ENCODE measurements at places on chromosomes 3 and 15. TPM values are rescaled to one million over a fixed set of nuclear protein-coding genes. Genes with fewer than 3 reads are reported as not detected.
A peak's percentile ranks its signal among the peaks of the same experiment; 100 is the strongest.

LTF gene
- total RNA-seq, result 10.6 TPM

GLDN gene
- total RNA-seq, result 12.5 TPM

- DNase-seq, result no peak
Observed at GRCh38 chr15:80523746-80524145, 119.6 kb downstream of the ARNT2 start.

DNA sequence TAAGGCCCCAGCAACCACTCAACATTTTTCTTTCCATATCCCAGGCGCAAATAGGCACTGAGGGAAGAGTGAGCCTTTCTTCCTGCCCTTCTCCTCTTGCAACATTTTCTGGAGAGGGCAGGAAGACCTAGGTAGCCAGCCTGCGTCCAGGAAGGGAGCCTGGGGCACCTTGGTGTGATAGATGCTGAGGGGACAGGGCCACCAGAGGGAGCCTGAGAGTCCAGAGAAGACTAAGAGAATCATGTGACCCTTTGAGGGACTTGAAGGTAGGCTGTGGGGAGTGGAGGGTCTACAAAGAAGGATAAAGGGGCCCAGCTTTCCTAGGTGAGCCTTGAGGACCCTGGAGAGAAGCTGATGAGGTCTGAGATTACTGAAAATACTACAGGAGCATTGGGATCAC, 346.6 kb downstream of the CNTN6 start:
- DNase-seq, result no peak

DNA sequence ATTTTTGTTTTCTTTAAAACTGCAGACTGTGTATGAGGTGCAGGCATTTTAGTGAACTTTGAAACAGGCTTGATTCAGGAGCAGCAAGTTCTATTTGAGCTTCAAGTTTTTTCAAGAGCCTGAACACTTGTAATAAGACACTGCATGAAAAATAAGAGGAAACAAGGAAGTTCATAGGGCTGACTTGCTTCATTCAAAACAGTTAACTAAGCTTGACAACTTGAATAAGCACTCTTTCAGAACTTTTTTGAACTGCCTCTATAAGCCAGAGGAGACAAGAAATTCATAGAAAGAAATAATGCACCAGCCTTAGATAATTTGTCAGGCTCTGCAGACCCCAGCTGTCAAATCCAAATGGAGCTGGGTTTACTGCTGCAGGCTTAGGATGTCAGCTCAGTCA, 130.2 kb downstream of the SSR3 start:
- no peak for DNase-seq

DNA sequence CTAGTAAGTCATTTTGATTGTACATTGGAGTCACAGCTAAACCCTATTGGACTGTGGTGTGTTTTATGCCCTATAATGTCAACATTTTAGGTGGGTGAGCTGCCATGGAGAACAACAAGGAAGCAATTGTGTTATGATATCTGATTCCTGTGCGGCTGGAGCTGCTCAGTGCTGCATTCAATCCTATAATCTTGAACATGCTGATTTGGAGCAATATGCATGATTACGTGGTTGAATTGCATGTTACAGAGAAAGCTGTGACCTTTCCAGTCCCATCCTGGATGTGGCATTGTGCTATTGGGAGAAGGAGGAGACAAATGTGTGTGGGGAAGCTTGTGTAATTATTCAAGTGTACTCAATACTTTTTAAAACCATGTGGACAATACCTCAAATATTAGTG, 20.1 kb upstream of the C3orf49 start:
- DNase-seq, result no peak

- no peak for DNase-seq
Observed at GRCh38 chr3:186871403-186871924, 29.0 kb downstream of the ADIPOQ start.

SH3GL3 gene
- not detected for total RNA-seq

DNA sequence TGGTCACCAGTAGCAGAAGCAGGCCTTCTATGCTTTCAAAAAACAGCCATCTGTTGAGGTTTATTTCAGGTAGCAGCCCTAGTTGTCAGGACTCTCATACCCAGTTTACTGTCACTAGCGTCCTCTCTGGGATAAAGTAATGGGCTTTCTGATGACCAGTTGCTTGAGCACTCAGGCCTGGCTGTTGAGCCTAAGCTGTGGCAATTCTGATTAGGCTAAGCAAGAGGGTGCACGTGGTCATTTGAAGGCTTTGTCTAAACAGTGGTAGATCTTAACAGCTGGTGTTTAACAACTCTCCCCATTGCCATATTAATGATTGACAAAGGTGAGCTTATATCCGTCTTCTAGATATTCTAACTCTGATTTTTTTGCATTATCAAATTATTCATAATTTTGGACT, 132.9 kb upstream of the TMCO5A start:
- no peak for DNase-seq

DNA sequence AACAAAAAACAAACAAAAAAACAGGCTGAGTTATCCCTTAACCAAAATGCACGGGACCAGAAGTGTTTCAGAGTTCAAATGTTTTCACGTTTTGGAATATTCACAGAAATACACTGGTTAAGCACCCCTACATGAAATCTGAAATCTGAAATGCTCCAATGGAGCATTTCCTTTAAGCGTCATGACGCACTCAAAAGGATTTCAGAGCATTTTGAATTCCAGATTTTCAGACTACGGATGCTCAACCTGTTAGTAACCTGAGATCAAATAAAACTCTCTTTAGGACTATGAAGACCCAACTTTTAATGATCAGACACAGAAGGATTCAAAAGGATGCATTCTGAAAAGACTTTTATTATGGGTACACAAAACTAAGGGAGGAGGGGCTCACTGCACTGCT, 9.6 kb downstream of the CLPX start:
- no peak for DNase-seq

GRCh38 chr15:64630396-64631107, 144.8 kb downstream of the RBPMS2 start:
- no peak for DNase-seq

HPS3 gene
- total RNA-seq, result 4.7 TPM

DNA sequence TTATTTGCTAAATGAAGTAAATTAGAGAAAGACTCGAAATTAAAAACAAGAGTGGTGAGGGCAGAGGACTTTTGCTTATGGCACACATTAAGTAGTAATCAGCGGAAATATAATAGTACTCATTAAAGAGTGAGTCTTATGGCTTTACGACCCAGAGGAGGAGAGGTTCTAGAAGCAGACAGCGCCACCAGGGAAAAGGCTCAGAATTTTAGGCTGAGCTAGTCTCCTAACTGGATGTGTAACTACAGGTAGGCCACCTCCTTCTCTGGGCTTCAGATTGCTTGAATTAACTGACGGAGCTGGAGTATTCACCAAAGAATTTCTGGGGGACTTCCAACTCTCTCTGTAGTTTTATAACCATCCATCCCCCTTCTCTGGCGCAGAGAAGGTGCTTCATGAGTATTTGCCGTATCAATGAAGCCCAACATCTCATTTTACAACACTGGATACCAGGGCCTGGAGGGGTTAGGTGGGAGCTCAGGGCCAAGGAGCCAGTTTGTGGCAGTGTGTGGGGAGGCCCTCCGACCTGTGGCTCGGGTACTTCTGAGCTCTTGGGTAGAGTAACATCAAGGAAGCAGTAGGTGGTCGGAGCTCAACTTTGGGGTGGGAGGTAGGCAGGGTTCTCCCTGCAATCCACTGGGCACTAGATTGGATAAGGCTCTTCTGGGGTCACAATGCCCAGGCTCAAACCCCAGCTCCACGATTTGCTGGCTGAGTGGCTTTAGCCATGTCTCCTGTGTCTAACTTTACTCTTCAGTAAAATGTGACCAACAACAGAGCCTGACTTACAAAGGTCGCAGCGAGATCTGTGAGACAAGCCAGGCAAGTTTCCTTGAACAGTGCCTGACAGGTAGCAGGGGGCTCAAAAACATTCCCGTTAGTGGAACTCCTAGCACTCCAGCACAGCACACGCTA, 1.1 kb downstream of the CHCHD4 start:
- no peak for DNase-seq

- no peak for DNase-seq
Observed at GRCh38 chr15:66993874-66994696, 71.3 kb upstream of the SMAD3 start.

MIX23 gene
- total RNA-seq, result 37.6 TPM

DNA sequence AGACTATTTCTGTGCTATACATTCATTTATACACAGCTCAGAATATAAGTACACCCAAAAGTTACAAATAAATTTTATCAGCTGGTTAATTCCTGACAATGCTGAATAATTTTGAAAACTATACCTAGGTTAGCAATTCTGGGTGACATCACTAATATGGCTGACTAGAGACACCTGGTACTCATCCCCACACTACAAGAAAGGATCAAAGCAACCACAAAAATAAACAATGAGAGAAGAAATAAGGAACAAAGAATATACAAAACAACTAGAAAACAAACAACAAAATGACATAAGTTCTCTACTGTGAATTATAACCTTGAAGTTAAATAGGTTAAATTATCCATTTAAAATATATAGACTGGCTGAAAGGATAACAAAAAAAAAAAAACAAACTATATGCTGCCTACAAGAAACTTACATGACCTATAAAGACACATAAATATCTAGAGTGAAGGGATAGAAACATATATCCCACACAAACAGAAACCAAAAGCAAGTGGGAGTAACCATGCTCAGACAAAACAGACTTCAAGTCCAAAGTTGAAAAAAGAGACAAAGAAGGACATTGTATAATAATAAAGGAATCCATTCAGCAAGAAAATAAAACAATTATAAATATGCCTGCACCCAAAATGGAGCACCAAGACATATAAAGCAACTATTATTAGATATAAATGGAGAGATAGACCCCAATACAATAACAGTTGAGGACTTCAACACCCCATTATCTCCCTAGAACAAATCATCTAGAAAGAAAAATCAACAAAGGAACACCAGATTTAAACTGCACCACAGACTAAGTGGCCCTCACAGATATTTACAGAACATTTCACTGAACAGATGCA, 57.8 kb downstream of the IMPG2 start:
- no peak for DNase-seq

- no peak for DNase-seq
Observed at GRCh38 chr3:106945435-106945834, 431.8 kb upstream of the CCDC54 start.

- DNase-seq, result no peak
Observed at GRCh38 chr15:65355173-65355987, 22.4 kb downstream of the IGDCC3 start.

- no peak for DNase-seq
Observed at GRCh38 chr3:10516544-10517452, 11.4 kb upstream of the ATP2B2 start.

GOLGA6L7 gene
- not detected for total RNA-seq

HESX1 gene
- not detected for total RNA-seq

- DNase-seq, result no peak
Observed at GRCh38 chr3:17605032-17605431, 137.4 kb downstream of the TBC1D5 start.

DNA sequence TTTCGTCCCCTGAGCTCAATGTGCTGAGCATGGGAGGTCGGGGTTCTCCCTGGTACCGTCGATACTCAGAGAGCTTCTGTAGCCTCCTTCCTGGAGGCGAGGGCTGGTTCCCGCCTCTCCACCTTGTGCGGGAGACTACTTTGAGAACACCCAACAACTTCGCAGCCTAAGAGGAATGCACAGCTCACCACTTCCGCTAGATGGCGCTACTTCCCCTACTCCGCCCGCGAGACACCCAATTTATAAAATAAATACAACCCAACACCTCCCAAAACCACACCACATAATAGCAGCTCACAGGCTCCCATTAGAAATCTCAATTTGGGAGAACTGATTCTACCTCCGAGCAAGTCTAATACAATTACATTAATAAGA, 1.2 kb downstream of the RGMA start:
- DNase-seq, result peak; percentile 78

- DNase-seq, result no peak
Observed at GRCh38 chr15:49045751-49046219, 461 bp downstream of the SECISBP2L start.

SENP8 gene
- 5.8 TPM for total RNA-seq

CLDN18 gene
- total RNA-seq, result not detected

SOX2 gene
- total RNA-seq, result 0.09 TPM

PIAS1 gene
- total RNA-seq, result 34.3 TPM

CP gene
- total RNA-seq, result 2.8 TPM

GRCh38 chr3:9098716-9099675, 135.7 kb upstream of the RAD18 start:
- no peak for DNase-seq

DNA sequence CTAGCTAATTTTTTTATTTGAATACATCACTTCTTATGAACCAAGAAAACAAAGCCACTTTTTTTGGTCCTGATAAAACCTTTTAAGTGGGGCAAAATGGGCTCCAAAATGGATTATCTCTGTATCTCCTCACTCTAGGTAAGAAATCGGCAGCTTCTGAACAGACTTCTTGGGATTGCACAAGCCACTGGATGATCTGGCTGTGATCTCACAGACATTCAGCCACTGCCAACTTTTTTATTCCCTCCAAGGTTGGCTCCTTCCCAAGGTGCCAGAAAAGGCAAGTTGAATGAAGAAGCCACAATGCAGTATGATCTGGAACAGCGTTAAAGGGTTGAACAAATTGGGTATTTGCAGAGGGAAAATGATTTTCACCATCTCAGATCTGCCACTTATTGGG, 73.2 kb downstream of the PRICKLE2 start:
- no peak for DNase-seq

SMAD6 gene
- 20.6 TPM for total RNA-seq
